ENCODE measurements at places on chromosomes 7 and 10.

DNA sequence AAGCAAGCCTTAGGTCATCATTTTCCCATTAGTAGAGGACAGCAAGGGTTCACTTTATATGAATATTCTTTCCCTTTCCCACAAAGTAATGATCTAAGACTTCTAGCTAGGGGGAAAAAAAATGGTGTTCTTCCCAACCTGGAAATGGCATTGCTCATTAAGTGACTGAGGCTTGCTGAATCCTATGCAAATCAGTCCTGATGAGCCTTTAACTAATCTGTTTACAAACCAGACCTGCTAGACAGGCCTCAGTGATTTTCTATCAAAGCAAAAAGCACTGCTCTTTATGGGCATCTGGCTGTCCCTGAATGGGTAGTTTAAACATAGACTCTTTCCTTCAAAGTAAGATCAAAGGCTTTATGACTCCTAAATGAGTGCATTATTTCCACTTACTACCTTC is 146.3 kb downstream of the HIBADH start:
- no peak for DNase-seq

DNA sequence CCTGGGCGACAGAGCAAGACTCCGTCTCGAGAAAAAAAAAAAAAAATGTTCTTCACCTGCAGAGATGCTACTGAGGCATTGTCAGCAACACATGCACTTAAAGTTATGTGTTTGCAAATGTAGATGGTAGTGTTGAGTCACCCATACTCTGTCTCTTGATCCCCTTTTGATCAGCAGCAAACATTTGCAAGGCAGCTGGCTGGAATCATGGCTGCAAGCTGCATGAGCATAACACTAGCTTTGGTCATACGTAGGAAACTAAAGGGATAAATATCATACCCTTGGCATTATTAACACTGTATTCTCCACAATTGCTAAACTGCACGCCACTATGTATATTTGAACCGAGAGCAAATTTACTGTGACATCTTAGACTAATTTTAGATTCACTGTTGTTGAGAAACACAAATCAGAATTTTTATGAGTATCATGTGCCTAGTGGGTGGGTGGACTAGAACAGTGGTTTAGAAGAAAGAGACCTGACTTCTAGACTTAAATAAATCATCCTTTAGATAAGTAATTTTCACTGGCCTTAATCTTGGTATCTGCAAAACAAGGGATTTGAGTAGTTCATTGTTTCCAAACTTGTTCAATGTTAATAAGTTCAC is 229.3 kb upstream of the MEOX2 start:
- no peak for DNase-seq

- no peak for DNase-seq
Measured at GRCh38 chr10:4883079-4883739, 57.2 kb downstream of the AKR1E2 start.

DNA sequence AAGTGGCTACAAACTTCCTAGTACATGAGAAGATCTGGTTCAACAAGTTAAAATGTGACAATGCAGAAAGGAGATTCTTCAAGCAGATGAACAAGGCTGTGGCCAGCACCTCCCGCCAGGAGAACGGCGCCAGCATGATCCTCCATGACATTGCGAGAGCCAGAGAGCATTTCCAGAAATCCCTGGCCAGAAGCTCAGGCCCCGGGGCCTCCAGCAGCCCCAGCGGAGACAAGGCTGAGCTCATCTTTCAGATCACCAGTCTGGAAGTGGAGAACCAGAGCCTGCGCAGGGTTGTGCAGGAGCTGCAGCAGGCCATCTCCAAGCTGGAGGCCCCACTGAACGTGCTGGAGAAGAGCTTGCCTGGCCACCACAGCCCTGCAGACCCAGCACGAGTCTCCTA is 40.1 kb upstream of the ZNF273 start:
- no peak for DNase-seq

GRCh38 chr10:67175354-67175753 is 249.5 kb downstream of the LRRTM3 start:
- DNase-seq, result no peak

DNA sequence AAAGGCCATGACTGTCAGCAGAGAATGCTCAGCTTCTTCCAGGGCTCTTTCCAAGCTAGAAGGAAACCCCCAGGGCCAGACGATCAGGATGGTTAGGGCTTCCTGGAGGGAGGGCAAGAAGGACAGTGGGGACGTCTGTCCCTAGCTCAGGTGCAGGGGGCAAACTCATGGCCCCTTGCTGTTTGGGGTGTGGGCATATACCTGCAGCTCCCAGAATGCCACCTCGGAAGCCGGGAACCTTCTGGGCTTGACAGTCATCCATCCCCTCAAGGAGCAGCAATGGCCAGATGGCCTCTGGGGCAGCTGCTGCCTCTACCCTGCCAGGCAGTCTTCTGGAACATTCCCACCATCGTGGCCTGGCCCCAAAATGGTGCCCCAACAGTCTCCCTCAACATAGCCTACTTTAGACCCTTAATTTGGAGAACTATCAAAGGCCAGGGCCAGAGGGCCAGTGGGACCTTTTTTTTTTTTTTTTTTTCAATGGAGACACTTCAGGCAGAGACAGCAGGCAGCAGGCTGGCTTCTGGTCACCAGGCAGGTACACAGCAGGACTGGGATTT is 40.2 kb upstream of the ZMIZ1 start:
- DNase-seq, result no peak

- peak; percentile 88 for DNase-seq
Measured at GRCh38 chr7:112484671-112485167, 3.9 kb downstream of the LSMEM1 start.

DNA sequence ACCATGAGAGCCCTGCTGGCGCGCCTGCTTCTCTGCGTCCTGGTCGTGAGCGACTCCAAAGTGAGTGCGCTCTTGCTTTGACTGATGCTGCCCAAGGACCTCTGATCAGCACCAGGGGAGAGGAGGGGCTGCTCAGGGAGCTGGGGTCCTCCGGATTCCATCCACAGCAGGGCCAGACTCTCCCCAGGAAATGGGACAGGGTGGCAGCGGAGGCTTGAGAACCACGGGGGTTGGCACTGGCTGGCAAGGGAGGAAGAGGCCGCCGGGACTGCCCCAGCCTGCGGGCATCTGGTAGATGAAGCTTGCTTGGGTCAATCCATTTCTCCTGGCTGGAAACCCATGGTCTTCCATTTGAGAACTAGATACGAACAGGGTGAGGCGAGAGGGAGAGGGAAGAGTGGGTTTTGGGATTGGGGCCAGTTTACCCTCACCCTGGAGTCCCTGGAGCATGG is 647 bp downstream of the PLAU start:
- no peak for DNase-seq

GRCh38 chr10:68869623-68870022 is 31.5 kb upstream of the DDX50 start:
- no peak for DNase-seq

- peak; percentile 11 for DNase-seq
Measured at GRCh38 chr7:37915438-37915837, 1.2 kb downstream of the SFRP4 start.

DNA sequence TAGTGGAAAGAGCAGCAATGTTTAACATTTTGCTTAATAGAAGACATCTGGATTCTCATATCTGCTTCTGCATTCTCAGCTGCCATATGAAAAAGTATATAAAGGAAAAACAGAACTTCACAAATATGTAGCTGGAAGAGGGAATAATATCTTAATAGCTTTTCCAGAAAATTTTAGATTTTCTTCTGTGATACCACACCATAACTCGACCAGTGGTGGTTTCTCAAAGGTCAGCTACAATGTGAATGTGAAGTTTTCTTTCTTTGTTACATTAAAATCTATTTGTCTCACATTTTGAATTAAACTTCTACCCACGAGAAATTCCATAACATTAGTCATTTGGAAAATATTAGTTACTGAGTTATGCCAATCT is 339.8 kb downstream of the PARD3 start:
- DNase-seq, result no peak

DNA sequence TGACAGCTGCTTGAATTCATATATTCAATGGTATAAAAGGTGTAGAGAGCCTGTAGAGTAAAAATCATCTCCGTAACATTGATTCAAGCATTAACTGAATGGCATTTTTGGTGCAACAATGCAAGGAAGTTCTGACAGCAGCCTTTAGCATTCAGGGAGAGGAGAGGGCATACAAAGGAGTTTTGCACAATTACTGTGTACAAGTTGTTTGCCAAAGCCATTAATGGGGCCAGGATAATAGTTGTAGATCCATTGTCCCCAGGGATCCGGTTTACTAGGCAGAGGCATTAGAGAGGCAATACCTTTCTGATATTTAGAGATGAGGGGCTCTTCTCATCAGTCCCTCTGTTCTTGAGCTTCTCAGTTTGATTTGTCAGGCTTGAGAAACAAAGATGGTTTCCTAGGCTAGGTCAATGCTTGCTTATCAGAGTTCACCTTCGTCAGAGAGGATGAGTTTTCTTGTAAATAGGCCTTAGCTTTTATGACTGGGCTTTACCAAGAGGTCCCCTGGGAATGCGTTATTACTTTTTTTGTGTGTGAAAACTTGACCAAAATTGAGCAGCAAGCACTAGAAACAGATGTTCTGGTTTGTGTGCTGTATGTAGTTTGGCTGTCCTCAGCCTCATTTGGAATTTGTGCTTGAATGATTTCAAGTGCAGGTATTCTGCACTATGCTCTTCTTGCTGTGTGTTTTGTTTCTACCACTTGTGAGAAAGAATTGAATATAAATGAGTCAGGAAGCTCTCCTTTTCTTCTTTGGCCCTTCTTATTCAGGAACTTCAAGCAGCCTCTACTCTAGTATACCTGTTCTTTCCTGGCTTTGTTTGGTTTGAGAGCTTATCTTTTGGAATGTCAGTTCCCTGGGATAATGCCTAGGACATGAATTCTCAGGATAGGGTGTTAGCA is 32.0 kb downstream of the SND1 start:
- DNase-seq, result no peak

DNA sequence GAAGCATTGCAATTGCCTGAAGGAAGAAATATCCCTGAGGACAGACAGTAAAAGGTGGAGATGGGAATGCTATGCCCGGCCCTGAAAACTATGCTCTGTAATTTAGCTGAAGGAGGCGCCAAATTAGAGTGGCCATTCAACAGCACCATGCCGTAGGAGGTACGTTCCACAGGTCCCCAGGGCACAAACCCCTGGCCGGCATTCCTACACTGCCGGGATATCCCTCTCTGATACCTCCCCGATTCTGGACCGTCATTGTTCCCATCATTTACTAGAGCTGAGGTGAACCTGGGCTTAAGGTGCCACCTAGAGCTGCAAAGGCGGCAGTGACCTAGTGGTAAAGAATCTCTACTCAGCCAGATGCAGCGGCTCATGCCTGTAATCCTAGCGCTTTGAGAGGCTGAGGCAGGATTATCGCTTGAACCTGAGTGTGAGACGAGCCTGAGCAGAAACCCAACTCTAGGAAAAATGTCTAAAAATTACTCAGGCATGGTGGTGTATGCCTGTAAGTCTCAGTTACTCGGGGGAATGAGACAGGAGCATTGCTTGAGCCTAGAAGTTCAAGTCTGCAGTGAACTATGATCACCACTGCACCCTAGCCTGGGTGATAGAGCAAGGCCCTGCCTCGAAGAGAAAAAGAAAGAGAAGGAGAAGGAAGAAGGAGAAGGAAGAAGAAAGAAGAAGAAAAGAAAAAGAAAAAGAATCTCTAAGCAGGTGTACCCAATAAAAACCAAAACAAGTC is 53.0 kb upstream of the TNKS2 start:
- DNase-seq, result no peak

DNA sequence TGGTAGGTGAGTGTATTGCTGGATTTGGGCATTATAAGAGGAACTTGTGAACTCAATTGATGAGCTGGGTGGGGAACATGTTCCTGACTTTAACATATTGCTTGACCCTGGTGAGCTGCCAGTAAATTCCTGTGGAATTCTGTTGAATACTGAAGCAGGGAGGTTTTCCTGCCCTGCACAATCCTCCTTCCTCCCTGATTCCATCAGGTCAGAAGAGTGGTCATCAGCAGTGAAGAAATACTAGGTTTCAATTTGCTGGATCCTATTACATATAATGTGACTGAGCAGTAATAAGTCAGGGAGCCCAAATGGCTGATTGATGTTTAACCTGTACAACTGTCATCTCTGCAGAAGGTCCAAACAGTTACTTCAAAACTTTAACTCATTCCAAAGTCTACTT is 581.2 kb downstream of the SUGCT start:
- no peak for DNase-seq

GRCh38 chr10:20890491-20891337 is 6.4 kb downstream of the NEBL start:
- DNase-seq, result peak; percentile 71

GRCh38 chr10:106672517-106673175 is 491.9 kb downstream of the SORCS1 start:
- DNase-seq, result no peak

- no peak for DNase-seq
Measured at GRCh38 chr10:119339109-119339508, 131.7 kb downstream of the GRK5 start.

- no peak for DNase-seq
Measured at GRCh38 chr7:80900583-80901576, 18.0 kb downstream of the SEMA3C start.

- no peak for DNase-seq
Measured at GRCh38 chr7:113649556-113649955, 269.3 kb downstream of the PPP1R3A start.

- no peak for DNase-seq
Measured at GRCh38 chr7:25456467-25457171, 228.3 kb upstream of the NPVF start.

DNA sequence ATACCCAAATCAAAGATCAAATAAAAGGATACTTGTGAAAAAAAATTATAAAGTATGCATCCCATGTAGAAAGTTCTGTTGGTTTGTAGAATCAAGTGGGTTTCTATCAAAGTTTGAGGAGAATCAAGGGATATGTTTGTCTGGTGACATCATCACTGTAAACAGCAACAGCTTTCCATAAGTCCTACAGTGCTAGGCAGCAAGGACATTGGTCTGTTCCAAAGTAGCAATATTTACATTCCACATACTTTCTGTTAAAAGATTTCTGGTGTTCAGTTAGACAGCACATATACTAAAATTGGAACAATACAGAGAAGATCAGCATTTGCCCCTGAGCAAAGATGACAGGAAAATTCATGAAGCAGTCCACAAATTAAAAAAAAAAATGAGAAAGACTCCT is 683.9 kb downstream of the XPNPEP1 start:
- no peak for DNase-seq

DNA sequence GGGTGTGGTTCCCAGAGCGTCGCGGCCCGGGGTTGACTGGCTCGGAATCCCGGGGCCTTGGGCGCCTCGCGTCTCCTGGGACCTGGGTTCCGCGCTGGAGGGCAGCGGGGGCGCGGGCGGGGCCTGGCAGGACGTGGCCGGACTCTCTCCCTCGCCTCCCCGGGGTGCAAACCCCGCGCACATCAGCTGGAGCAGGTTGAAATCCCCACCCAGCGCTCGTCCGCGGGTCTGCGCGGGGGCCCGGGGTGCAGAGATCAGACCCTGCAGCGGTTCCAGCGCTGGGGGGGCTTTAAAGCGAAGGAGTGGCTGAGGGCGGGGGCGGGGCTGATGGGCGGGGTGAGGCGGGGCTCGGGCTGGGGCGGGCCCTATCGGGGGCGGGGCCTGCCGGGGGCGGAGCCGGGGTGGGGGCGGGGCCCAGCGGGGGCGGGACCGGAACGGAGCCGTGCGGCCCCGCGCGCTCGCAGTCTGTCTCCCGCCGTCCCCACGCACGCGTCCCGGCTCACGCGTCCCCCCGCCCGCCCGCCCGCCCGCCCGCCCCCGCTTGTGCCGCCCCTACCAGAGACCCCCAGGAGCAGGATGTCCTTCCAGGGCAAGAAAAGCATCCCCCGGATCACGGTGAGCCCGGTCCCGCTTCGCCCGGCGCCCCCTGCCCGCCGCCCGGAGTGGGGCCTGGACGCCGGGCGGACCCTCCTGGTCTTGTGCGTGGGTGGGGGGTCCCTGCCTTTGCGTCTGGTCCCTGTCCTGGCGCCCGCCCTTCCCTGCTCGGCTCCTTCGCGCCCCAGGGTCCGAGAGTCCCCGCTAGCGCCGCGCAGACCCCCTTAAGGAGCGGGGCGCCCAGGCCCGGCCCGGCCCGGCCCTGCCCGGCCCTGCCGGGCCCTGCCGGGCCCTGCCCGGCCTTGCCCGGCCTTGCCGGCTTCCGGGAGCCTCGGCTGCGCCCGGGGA is at the start of gene DPYSL4:
DPYSL4 (plus strand) TSS at position 461 of the 942 bp plus-strand sequence; CDS start at position 577, 116 bp downstream.
- DNase-seq, result no peak

Measured in brain microvascular endothelial cell (primary cell).